ENCODE measurements at places on chromosomes 6 and 20. TPM values are rescaled to one million over a fixed set of nuclear protein-coding genes. Genes with fewer than 3 reads are reported as not detected.
A peak's percentile ranks its signal among the peaks of the same experiment; 100 is the strongest.

Gene SMLR1
- not detected for total RNA-seq

Gene C20orf144
- 0.26 TPM for total RNA-seq

Gene GJA1
- total RNA-seq: not detected

DNA sequence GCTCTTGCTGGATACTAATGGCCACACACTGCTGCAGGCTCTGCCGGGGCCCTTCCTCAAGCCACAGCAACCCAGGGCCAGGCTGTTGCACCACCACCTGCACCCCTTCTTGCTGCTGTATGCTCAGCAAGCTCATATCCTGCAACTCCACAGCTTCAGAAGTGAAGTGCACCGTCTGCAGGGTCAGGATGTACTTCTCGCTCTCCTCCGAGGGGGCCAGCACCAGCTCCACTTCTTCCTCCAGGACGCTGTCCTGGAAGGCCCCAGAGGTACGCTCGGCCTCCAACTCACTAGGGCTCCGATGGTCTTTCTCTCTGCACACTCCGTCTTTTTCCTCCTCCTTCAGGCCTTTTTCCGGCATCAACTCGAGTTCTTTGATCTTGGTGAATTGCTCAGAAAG lies 1.2 kb downstream of the CTCFL start:
- no peak overlapping the region for H3K27ac ChIP-seq
- no peak for DNase-seq
- peaks cover 10% of the 10 kb centered on the region for H3K4me1 ChIP-seq
- no peak overlapping the region for H3K4me3 ChIP-seq

- H3K36me3 ChIP-seq: no peaks in the 10 kb centered on the region
- no peak overlapping the region for H3K27ac ChIP-seq
- no peak for DNase-seq
- no peaks in the 10 kb centered on the region for H3K27me3 ChIP-seq
- H3K4me1 ChIP-seq: no peaks in the 10 kb centered on the region
Measured at GRCh38 chr20:15913391-15914025, 659.7 kb downstream of the KIF16B start.

DNA sequence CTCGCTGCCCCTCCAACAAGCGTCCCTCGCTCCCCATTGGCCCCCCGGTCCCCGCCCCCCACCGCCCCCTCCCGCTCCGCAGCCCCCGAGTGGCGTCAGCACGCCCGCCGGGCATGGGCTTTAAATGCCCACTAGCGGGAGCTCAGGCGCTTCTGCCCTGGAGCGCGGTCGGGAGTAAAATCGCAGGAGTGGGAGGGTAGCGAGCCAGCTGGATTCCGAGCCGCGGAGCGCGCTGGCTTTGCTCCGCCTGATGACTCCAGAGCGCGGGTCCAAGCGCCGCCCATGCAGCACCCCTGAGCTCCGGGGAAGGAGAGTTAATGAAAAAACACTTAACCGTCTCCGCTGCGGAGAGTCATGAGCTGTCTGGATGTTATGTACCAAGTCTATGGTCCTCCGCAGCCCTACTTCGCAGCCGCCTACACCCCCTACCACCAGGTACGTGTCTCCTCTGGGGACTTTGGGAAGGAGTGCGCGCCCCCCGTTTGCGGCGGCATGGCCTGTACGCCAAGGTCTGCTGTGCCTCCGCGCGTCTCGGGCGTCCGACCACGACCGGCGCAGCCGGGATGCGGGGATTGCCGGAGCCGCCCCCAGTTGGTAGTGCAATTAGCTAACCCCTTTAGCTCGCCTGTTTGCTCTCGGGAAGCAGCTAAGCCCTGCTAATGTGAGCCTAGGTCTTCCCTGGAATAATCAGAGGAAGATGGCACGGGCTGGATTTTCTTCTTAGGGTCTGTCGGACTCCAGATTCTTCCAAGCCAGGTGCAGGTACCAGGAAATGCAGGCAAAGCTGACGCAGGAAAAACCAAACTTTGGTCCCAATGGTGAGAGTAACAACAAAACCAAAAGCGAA lies at the start of gene VGLL2:
TSS of gene VGLL2 (plus strand) at position 149 of the 847 bp plus-strand sequence. CDS start at position 355, 206 bp downstream.
- peaks cover 2% of the 10 kb centered on the region for H3K36me3 ChIP-seq
- no peak for DNase-seq
- H3K27me3 ChIP-seq: peaks cover 86% of the 10 kb centered on the region
- peaks cover 13% of the 10 kb centered on the region for H3K4me1 ChIP-seq
- H3K4me3 ChIP-seq: peak within 1 kb of the TSS; percentile 68
- no peak within 1 kb of the TSS for H3K27ac ChIP-seq

Gene LINC00237
- not detected for total RNA-seq

GRCh38 chr6:72035486-72035885 lies 149.1 kb downstream of the RIMS1 start:
- no peak overlapping the region for H3K4me3 ChIP-seq
- no peaks in the 10 kb centered on the region for H3K36me3 ChIP-seq
- no peak overlapping the region for H3K27ac ChIP-seq
- H3K27me3 ChIP-seq: no peaks in the 10 kb centered on the region
- no peak for DNase-seq

DNA sequence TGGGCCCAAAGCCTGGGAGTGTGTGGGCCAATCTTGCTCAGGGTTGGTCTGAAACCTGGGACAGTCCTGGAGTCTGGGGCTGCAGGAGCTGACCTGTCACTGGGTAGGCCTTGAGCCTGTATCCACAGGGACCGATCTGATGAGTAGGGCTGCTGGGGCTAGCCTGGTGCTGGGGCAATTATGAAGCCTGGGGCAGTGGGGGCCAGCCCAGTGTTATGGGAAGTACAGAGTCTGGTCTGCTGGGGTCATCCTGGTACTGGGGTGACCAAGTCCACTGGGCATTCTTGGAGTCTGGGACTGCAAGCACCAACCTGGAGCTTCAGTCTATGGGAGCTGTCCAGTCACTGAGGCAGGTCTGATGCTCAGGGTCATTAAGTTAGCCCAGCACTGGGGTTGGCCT lies 20.7 kb downstream of the DEFB115 start:
- no peaks in the 10 kb centered on the region for H3K36me3 ChIP-seq
- no peak for DNase-seq
- no peaks in the 10 kb centered on the region for H3K4me1 ChIP-seq
- H3K27me3 ChIP-seq: no peaks in the 10 kb centered on the region

Gene PLN
- total RNA-seq: not detected

Gene RWDD1
- 44.4 TPM for total RNA-seq

Gene TPX2
- total RNA-seq: 61.3 TPM

Gene PLCB1
- total RNA-seq: 1.9 TPM

DNA sequence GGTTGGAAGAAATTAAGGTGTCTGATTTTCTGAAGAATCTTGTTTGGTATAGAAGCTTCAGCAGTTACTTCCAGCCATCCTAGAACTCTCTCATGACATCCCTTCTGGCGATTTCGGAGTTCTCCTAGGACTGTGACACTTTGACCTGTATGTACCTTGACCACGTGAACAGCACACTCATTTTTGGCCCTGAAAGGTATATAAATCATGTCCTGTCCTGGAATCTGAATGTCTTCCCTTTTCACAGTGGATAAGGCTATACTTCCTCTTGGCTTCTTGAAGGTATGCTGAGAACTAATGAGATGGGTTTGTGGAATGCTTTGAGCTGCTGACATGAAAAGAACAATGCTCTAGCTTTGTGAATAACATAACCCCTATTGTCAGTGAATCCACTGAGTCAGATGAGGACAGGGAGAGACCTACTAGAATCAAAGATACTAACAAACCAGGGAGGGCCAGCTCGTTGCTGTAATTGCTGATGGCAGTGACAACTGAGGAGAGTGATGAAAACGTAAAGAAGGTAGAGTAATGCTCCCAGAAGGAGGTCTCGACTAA lies 6.0 kb upstream of the ZDHHC14 start:
- H3K36me3 ChIP-seq: no peaks in the 10 kb centered on the region
- peaks cover 19% of the 10 kb centered on the region for H3K4me1 ChIP-seq
- peaks cover 37% of the 10 kb centered on the region for H3K27me3 ChIP-seq
- H3K4me3 ChIP-seq: no peak overlapping the region
- DNase-seq: no peak

Gene TPMT
- 0.72 TPM for total RNA-seq

DNA sequence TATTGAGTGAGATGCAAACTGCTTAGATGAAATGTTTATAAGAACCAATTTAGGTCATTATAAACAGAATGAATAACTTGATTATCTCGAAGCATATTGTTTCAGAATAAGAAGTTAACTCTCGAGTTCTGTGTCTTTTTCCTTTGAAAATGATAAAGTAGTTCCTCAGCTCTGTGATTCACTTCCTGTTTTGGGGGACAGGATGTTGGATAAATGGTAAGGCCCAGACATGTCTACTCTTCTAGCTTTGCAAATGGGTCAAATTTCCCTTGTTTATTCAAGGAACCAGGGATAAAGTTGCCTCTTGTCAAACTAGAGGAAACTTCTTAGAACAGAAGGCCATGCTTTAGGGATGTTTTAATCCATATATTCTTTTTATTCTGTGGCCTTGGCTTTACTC lies 246.9 kb downstream of the SOX4 start:
- peaks cover 2% of the 10 kb centered on the region for H3K27me3 ChIP-seq
- no peak overlapping the region for H3K27ac ChIP-seq
- DNase-seq: no peak
- no peak overlapping the region for H3K4me3 ChIP-seq
- H3K4me1 ChIP-seq: peaks cover 8% of the 10 kb centered on the region

Gene CCDC167
- 59.1 TPM for total RNA-seq

Gene SERPINB1
- 79.9 TPM for total RNA-seq

Gene ISM1
- 5.3 TPM for total RNA-seq

Gene MOXD1
- not detected for total RNA-seq

DNA sequence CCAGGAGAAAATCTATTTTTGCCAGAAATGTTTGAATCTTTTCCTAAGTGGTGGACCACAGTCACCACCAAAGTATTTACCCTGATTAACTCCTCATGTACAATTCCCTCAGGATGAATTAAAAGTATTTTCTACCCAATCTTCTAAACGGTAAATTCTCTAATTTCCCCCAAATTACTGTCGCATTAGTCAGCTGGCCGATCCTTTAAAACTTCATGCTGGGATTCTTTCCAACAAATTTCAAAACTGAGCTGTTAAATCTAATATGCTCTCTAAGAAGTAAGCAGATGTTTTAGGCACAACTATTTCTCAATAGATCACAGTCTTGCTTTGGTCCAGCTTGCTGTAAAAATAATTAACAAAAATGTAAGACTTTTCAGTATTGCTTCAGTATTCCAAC lies 447.2 kb downstream of the FRK start:
- no peak for DNase-seq
- no peaks in the 10 kb centered on the region for H3K4me1 ChIP-seq
- no peaks in the 10 kb centered on the region for H3K36me3 ChIP-seq
- H3K27ac ChIP-seq: no peak overlapping the region
- H3K27me3 ChIP-seq: no peaks in the 10 kb centered on the region
- no peak overlapping the region for H3K4me3 ChIP-seq

DNA sequence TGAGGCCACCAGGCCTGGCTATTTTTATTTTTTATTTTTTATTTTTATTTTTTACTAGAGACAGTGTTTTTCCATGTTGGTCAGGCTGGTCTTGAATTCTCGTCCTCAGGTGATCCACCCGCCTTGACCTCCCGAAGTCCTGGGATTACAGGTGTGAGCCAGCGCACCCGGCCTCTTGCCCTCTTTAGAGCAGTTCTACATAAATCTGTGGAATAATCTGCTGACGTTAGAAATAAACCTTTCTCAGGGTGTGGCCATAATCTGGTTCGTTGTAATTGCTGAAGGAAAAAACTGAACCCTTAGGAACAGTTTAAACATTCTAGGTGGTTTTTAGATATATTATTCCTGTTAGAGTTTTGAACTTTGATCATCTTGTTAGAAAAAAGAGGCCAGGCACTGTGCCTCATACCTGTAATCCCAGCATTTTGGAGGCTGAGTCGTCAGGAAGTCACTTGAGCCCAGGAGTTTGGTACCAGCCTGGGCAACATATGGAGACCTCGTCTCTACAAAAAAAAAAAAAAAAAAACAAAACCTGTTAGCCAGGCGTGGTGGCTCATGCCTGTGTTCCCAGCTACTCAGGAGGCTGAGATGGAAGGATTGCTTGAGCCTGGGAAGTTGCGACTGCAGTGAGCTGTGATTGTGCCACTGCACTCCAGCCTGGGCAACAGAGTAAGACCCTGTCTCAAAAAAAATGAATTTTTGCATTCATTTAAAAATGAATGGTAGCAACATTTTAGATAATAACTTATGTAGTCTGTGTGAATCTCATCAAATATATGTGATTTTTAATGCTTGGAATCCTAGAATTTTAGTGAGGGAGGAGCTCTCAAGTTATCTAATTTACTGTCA lies 24.2 kb downstream of the ASXL1 start:
- H3K27me3 ChIP-seq: no peaks in the 10 kb centered on the region
- no peak overlapping the region for H3K27ac ChIP-seq
- no peak overlapping the region for H3K4me3 ChIP-seq
- H3K4me1 ChIP-seq: peaks cover 31% of the 10 kb centered on the region

DNA sequence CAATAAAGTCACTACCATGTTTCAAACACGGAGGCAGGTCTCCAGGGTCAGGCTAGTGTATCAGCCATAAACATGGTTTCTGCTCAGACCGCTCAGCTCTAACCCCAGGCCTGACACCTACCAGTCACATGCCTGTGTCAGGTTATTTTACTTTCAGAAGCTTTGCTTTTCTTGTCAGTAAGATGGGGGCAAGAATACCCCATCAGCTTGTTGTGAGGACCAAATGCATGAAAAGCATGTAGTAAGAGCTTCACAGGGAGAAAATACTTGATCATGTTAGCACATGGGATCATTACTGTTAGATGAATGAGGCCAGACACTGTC lies 65.2 kb upstream of the PIM1 start:
- H3K36me3 ChIP-seq: no peaks in the 10 kb centered on the region
- DNase-seq: no peak
- H3K27me3 ChIP-seq: no peaks in the 10 kb centered on the region
- peak overlapping the region; percentile 32 for H3K27ac ChIP-seq
- H3K4me1 ChIP-seq: peaks cover 36% of the 10 kb centered on the region

Gene FOXQ1
- not detected for total RNA-seq

GRCh38 chr20:13546497-13547131 lies 92.1 kb downstream of the TASP1 start:
- H3K4me1 ChIP-seq: peaks cover 2% of the 10 kb centered on the region
- DNase-seq: peak; percentile 90
- no peak overlapping the region for H3K27ac ChIP-seq
- no peaks in the 10 kb centered on the region for H3K36me3 ChIP-seq
- H3K27me3 ChIP-seq: no peaks in the 10 kb centered on the region

Gene ATP9A
- total RNA-seq: 16.1 TPM

- H3K4me3 ChIP-seq: no peak overlapping the region
- no peaks in the 10 kb centered on the region for H3K4me1 ChIP-seq
- DNase-seq: no peak
- no peaks in the 10 kb centered on the region for H3K36me3 ChIP-seq
Measured at GRCh38 chr20:3614466-3614865, 48.7 kb downstream of the GFRA4 start.

Gene RAET1G
- total RNA-seq: not detected

GRCh38 chr6:137949686-137950390 lies 82.8 kb downstream of the TNFAIP3 start:
- no peaks in the 10 kb centered on the region for H3K36me3 ChIP-seq
- H3K4me1 ChIP-seq: peaks cover 27% of the 10 kb centered on the region

DNA sequence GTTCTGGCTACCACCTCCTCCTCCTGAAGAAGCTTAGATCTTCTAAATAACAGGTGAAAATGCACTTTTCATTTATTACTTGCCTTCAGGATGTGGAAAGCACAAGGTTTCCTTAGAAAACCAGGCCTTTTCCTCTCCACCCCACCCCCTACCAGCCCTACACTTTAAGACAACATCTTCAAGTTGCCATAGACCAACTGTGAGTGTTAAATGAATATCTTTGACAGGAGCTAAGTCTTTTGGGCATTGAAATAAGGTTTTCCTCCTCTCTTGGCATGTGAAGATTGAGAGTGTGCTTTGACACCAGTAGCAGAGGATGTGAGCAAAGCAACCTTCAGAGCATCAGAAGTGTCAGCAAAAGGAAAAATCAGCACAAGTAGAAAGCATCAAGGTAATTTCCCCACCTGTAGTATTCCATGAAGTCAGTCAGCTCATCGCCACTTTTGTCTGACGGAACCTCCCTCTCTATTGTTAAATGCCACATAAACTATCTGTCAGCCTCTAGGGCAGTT lies 532.3 kb upstream of the MMS22L start:
- H3K4me3 ChIP-seq: no peak overlapping the region
- no peaks in the 10 kb centered on the region for H3K4me1 ChIP-seq
- no peak overlapping the region for H3K27ac ChIP-seq
- H3K27me3 ChIP-seq: no peaks in the 10 kb centered on the region
- no peak for DNase-seq

Data from activated CD4-positive, alpha-beta T cell treated with anti-CD3 and anti-CD28 coated beads, Interleukin-2, amount 10 ng/mL, durations not matched to agents 24 days and 14 days (primary cell).